ENCODE measurements at places on chromosomes 4 and X.

- DNase-seq: no peak
These were observed 155.3 kb downstream of the GRIA3 start for GRCh38 chrX:123339221-123339905.

GRCh38 chr4:48247878-48248558, 21.6 kb downstream of the TEC start:
- DNase-seq: no peak

- DNase-seq: peak; percentile 38
These were observed at the start of gene GASK1B for GRCh38 chr4:158172261-158173258. Gene GASK1B (minus strand): TSS chr4:158173025. CDS start chr4:158171375, 1,650 bp downstream.

- no peak for DNase-seq
These were observed 175.8 kb downstream of the RASL11B start for GRCh38 chr4:53037892-53038291.

DNA sequence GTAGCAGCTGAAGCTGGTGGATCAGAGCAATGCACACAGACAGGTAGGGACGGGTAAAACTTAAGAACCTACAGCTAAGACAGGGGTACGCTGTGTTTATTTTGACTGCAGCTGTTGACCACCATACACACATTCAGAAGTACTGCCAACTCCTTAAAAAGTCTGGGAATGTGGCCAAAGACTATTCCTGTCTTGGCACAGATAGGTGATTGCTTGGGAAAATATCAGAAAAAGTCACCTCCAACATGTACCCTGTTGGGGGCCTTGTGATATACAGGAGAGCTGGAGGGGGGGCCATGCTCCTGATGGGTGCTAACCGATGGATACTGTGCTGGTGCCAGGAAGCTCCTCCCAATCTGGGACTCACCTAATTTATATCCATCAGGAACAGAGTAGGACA, 121.2 kb downstream of the VCX2 start:
- peak; percentile 7 for DNase-seq

DNA sequence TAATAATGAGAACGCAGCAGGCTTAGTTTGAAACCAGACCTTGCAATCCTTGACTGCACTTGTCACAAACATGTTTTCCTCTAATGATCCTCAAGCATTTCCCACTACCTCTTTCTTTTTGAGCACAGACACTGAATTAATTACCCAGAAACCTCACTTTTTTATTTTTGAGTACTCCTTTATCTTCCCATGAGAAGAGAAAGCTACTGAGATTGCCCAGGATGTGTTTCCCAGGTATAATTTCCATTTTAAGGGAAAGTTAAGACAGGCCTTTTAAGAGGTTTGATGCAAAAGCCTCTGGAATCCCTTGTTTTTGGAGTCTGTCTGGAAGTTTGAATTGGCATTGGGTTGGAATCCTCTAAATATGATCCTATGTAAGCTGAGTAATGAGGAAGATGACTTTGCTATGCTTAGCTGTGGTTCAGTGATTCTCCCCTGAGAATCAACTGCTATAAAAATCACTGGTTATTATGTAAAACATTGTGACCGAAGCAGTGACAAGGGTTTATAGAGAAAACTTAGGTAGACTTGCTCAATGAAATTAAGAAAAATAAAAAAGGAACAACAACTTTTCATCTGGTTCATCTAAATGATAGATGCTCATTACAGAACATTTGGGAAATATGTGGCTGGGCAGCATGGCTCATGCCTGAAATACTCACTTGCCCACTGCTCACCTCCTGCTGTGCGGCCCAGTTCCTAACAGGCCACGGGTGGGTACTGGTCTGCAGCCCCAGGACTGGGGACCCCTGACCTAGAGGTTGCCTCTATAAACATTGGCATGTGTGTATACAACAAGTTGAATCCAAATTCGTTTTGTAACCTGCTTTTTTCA, 10.8 kb upstream of the RHOH start:
- no peak for DNase-seq

- peak; percentile 33 for DNase-seq
These were observed 86.9 kb upstream of the CLDN34 start for GRCh38 chrX:9880237-9880636.

Data from G401 (cell line).